GM12891 (cell line): ENCODE measurements at places on chromosomes 3 and 15.
A peak's percentile ranks its signal among the peaks of the same experiment; 100 is the strongest.

GRCh38 chr15:68817304-68818065 is 3.2 kb downstream of the ANP32A start:
- DNase-seq = no peak

GRCh38 chr15:96135166-96136093 is 195.1 kb upstream of the NR2F2 start:
- no peak for DNase-seq

GRCh38 chr3:157130467-157131251 is 29.3 kb downstream of the CCNL1 start:
- no peak for DNase-seq

GRCh38 chr3:143875546-143875945 is 27.3 kb upstream of the SLC9A9 start:
- no peak for DNase-seq

- DNase-seq = peak; percentile 67
Observed at GRCh38 chr15:75042730-75043508, 19.5 kb downstream of the PPCDC start.

DNA sequence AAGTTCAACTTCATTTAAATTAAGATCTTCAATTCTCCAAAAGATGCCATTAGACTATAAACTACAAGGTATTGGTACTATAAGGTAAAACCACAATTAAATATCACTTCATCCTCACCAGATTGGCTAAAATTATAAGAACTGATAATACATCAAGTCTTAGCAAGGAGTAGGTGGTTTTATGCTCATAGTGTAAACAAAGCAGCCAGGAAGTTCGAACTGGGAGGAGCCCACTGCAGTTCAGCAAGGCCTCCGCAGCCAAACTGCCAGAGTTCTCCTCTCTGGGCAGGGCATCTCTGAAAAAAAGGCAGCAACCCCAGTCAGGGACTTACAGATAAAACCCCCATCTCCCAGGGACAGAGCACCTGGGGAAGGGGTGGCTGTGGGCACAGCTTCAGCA is 91.6 kb upstream of the SETMAR start:
- DNase-seq = no peak

GRCh38 chr15:83210619-83211018 is 3.0 kb upstream of the HDGFL3 start:
- DNase-seq = no peak

GRCh38 chr3:127027811-127028548 is 45.1 kb downstream of the PLXNA1 start:
- DNase-seq = no peak

DNA sequence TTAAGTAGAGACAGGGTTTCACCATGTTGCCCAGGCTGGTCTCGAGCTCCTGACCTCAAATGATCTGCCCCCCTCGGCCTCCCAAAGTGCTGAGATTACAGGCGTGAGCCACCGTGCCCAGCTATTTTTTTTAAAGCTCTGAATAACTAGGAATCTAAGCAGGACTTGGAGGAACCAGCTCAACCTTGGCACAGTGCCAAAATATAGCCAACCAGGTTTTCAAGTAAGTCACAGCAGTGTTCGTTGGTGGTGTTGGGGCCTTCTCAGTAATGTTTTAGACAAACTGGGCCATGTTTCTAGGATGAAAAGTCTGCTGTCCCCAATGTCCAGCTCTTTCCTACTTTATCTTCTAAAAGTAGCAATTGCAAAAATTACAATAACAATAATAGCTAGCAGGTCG is 6.4 kb upstream of the ADAM10 start:
- DNase-seq = no peak

DNA sequence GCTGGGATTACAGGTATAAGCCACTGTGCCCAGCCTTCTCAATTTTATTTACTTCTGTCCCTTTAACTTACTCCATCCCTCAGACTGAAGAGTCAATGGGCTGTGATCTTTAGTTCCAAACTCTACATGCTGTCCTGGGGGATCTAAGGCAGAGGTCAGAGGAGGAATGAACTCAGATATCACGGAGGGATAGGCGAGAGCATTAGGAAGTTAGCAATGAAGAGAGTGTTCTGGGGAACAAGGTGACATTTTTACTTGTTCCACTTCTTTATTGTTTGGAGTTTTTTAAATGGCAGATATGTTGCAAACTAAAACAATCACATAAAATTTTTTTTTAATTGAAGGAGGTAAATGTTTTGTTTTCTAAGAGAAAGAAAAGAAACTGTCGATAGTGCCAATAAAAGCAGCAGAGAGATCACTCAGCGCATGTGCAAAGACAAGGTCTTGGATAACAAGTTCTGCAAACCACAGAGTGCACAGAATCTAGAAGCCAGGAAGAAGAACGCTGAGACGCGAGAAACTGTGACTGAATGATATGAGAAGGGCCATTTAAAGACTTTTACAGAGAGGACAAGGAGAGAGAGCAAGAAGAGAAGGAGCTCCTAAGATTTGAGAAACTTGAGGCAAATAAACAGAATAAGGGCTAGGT is 10.8 kb upstream of the CA12 start:
- DNase-seq = no peak

GRCh38 chr3:191529992-191530391 is 69.0 kb downstream of the PYDC2 start:
- no peak for DNase-seq

DNA sequence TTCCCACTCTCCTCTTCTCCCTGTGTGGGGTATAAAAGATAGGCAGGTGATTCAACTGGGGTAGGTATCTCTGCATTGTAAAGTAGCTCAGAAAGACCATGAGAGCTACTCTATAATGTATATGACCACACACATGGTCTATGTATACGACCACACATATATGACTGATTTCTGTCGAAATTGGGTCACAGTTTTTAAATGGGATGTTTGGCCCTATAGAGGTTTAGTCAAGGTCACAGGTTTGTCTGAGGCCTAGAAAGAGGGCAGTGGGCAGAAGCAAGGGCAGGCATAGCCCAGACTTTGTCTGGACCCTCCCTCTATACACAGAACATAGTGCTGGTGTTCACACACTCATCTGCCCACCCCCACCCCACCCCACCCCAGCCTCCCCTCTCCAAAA is 4.4 kb downstream of the LAMP3 start:
- DNase-seq = no peak

GRCh38 chr3:147371140-147371539 is 35.2 kb downstream of the ZIC4 start:
- no peak for DNase-seq

DNA sequence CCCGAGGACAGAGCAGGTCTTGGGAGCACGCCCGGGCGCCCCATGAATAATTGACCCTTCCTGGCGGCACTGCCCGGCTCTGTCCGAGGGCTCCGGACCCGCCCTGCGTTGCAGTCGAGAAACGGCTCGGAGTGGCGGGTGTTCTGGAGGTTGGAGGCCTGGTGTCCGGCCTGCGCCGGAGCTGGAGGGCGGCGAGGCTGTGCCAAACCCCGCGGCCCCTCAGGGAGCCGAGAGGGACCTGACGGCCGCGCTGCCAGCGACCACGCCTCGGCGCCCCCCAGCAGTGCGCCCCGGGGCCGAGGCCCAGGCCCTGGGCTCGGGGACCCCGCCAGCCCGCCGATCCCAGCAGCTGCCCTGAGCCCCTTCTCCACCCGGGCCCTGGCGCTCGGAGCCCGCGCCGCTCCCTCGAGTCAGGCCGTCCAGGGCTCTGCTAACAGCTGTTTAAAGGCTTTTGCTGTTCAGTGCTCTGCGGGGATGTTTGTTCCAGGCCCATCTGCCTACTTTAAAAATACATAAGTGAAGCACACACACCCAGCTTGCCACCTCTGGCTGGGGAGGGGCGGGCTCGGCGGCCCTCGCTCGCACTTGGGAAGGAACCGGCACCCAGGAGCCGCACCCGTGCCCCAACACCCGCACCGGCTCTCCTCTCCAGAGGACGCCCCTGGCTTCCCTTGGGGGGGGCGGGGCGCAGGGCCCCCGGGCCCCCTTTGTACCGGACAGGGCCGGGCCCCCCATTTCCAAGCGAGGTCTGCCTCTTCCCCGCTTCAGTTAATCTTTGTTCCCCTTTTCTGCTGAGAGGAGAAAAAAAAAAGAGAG is 730 bp upstream of the ZNF710 start:
- DNase-seq = peak; percentile 55

DNA sequence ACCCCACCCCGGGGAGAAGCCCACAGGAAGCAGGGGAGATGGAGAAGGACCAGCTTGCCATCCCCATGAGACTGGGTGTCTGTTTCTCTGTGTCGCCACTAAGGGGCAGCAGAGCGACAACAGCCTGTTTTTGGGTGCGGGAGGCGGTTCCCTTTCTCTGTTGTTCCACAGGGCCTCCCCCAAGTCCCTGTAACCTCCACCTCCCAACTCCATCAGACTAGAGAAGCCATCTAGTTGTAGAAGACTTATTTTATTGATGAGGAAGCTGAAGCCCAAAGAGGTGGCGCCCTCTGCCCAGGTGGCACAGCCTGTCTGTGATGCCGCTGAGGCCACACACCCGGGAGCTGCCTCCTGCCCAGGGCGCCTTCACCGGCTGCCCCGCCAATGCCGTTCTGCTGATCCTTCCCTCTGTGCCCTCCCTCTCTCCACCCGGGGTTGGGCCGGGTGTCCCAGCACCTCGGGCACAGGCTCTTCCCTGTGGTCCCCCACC is 3.9 kb upstream of the CCDC9B start:
- DNase-seq = peak; percentile 84

GRCh38 chr3:32340039-32340438 is 51.6 kb upstream of the CMTM7 start:
- peak; percentile 32 for DNase-seq

GRCh38 chr15:62365795-62366442 is 200.8 kb upstream of the C2CD4B start:
- DNase-seq = no peak

DNA sequence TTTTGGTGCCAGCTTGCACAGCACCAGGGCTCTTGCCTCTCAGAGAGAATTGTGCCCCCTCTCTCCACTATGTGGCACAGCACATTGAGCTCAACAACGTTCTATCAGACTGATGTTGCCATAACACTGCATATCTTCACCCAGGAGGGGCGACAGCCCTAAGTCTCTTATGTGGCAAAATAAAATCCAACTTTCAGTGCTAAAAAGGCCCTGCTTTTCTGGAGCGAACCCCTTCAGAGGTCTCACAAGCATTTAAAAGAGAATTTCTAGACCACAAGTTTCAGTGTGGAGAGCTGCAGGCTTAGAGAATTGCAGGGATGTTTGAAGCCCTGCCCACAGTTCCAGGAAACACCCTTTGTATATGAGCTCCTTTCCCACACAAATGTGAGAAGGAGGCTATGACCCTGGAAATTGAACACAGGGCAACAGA is 85.5 kb downstream of the LIPC start:
- DNase-seq = no peak

DNA sequence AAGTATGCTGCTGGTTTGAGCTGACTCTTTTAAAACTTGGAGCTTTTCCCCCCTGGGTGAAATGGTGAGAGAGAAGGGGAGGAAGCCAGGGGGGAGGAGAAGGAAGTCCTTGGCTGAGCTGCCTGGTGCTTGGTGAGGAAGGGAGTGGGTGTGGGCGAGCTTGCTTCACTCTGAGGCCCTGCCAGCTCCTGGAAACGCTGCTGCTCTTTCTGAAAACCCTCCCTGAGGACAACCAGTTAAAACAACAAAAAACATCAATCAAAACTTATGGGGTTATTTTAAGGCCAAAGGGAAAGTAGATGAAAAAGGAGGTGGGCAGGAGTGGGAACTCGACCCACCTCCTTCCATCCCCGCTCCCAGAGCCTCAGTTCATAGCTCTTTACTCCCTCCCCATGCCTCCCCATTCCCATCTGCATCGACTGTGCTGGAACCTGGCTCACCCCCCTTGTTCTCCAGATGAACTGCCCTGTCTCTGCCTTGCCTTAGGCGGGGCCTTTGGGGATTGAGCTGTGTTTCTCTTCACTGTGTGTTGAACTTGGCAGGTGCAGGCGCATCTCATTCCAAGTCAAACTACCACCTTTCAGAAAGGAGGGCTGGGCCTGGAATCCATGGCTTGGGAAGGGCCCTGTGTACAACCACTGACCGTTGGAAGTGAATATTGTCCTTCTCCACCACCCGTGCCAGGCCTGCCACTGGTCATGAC is 166.1 kb downstream of the ZNF621 start:
- no peak for DNase-seq

GRCh38 chr3:58688574-58688973 is 22.0 kb upstream of the FAM3D start:
- DNase-seq = no peak

DNA sequence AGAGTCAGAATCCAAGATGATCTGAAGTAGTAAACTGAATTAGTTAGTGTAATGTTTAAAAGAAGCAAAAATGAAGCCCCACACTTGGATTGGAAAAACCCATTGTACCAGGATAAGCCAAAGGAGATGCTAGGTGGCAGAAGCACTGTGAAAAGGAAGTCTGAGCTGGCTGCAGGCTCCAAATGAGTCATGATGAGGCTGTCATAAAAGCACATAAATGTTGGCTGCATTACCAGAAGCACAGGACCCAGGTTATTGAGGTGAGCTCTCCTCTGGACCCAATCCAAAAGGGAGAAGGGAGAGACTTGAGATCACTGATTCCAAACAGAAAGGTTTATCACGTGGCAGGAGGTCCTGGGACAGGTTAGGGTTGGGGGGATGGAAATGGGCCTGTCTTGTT is 3.2 kb upstream of the ACAN start:
- DNase-seq = no peak

- DNase-seq = no peak
Observed at GRCh38 chr3:175073219-175073905, 214.2 kb downstream of the NAALADL2 start.

GRCh38 chr15:48423342-48423741 is 92.1 kb downstream of the DUT start:
- no peak for DNase-seq

GRCh38 chr15:91776104-91776503 is 77.4 kb upstream of the SLCO3A1 start:
- DNase-seq = no peak

- DNase-seq = no peak
Observed at GRCh38 chr3:119098619-119099222, 47.2 kb upstream of the TEX55 start.

- no peak for DNase-seq
Observed at GRCh38 chr3:51338632-51339031, 46.5 kb upstream of the MANF start.

DNA sequence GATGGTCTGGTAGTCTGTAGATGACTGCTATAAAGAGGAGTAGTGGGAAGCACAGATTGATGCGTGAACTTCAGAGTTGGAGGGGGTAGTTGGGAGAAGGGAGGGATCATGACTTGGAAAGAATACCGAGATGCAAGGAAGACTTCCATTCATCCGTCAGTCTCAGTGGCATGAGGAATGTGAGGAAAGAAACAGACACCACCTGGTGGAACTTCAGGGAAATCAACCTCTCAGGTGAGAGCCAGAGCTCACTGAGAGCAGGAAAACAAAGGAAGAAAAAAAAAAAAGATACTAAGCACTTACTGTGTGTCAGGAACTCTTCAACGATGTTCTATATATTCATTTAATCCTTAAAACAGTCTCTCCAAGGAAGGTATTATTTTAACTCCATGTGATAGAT is 172.4 kb downstream of the OXSM start:
- DNase-seq = no peak
